ENCODE measurements at places on chromosomes 3 and 15. TPM values are rescaled to one million over a fixed set of nuclear protein-coding genes. Genes with fewer than 3 reads are reported as not detected.
A peak's percentile ranks its signal among the peaks of the same experiment; 100 is the strongest.

- peak; percentile 72 for DNase-seq
These were observed 25.8 kb downstream of the LRTM1 start for GRCh38 chr3:54901906-54902685.

GRCh38 chr3:72386327-72387000 lies 461.8 kb downstream of the SHQ1 start:
- DNase-seq, result no peak

GRCh38 chr3:73024836-73025235 lies 28.2 kb downstream of the PPP4R2 start:
- no peak for DNase-seq

- DNase-seq, result no peak
These were observed 133.3 kb upstream of the KLHL25 start for GRCh38 chr15:85927931-85928537.

- DNase-seq, result no peak
These were observed 32.5 kb downstream of the ARNT2 start for GRCh38 chr15:80436511-80437307.

- DNase-seq, result peak; percentile 85
These were observed 115.8 kb upstream of the ARHGEF3 start for GRCh38 chr3:56917361-56918110.

DNA sequence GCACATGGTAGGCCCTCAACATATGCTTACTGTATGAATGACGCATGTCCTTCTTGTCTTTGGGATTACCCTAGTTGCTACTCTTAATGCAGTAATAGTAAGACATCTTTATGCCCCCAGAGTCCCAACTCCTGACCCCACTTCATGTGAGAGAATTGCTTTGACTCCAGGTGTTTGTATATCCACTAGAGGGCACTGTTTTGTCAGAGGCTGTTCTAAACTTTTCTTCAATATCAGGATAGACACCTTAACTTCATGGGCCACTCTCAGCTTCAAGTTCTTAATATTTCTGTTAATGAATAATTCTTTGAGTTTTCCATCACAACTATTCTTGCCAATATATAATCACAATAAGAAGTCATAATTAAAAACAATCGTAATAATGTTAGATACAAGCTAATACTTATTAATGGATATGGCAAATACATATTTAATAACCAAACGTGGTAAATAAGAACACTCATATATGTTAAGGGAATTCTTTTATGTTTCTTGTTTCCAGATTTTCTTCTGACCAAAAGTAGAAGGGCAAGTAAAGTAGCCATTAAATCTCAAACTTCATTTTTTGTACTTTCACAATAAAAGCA lies 337.2 kb upstream of the DNAJC19 start:
- peak; percentile 1 for DNase-seq

DNA sequence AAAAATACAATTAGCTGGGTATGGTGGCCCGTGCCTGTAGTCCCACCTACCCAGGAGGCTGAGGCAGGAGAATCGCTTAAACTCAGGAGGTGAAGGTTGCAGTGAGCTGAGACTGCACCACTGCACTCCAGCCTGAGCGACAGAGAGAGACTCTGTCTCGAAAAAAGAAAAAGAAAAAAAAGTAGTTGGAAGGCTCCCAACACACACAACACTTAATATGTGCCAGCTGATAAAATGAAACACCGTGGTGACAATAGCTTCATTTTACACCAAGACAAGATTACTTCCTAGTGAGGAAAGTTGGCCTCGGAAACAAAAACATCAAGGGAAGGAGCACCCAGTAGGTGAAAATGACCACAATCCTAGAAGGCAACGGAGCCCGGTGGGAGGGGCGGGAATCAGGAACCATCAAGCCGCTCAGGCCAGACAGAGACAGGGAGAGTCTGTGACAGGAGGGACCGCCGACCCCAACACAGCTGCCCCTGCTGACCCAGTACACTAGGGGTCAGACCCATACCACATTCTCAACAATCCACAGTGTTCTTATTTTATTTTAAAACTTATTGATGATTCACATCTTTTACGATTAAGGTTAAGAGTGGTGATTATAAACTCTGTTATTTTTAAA lies 54.5 kb upstream of the OCA2 start:
- DNase-seq, result no peak

- no peak for DNase-seq
These were observed 9.2 kb downstream of the EIF3J start for GRCh38 chr15:44545913-44546802.

DNA sequence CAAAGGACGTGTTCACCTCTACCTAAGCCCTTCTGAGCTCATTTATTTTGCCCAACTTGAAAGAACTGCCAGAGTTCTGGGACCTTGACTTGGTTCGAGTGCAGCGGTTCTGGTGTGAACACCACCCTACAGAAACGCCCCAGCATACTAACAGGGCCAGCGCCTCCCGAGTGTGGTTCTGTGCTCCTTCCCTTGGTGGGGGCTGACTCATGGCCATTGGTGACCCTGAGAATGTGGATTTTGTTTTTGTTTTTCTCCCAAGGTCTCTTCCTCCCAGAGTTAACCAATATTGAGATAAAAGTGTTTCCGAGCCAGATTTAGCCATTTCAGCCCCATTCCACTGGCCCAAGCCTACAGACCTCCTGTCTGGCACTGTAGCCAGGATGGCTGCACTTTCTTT lies 27.9 kb downstream of the SEMA7A start:
- DNase-seq, result no peak

- peak; percentile 54 for DNase-seq
These were observed 1.3 kb downstream of the TSPAN3 start for GRCh38 chr15:77069521-77070121.

DNA sequence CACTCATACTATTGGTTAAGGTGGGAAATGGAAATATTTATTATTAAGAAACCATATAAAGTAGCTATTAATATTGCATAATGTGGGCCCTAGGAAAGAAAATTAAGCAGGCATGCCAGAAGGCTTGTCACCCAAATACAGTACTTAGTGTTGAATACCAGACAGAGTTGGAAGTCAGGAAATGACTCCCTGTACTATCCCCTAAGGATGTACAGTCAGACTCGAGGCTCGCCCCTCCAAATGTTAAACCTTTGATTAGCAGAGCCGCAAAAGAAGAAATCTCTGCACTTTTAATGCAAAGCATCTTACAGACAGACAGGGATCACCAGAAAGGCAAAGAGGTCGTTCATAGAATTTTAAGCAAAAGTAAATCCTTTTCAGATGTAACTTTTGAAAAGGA lies 11.3 kb upstream of the RBSN start:
- DNase-seq, result no peak

DNA sequence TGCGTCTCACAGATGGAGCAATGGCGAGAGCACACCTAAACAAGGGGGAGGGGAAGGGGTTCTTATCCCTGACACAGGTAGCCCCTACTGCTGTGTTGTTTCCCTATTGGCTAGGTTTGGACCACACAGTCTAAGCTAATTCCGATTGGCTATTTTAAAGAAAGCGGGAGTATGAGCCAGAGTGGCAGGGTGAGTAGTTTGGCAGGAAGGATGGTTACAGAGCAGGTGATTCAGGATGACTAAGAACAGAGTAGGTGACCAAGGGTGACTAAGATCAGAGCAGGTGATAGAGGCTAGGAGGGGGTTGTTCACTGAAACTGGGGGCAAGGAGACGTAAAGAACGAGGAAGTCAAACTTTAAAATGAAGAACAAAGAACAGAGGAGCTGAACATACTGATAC lies 511.8 kb downstream of the EDEM1 start:
- DNase-seq, result no peak

DNA sequence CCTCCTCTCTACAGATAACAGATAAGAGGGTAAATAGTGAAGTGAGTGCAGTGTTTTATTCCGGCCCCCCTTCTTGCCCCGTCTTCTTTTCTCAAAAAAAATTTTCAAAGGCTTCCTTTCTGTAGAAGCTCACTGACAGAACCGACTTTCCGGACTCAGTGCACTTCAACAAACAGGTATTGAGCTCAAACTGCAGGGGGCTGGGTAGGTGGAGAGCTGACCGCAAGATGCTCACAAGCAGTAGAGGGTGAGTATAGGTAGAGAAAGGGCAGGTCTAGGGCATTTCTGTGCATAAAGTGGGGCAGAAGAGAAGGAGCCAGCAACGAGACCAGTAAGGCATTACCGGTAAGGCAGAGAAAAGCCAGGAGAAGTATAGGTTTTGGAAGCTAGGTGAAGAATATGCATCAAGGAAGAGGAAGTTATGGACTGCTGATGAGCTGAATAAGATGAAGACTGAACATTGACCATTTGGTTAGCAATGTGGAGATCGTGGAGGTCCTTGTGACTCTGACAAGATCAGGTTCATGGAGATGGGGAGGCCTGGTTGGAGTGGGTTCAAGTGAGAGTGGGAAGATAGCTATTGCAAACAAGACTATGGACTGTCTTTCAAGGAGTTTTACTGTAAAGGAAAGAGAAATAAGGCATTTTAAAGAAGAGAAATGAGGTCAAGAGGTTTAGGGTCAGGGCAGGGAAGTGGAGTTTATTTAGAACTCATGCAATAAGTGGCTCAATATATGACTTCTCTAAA lies 97.4 kb downstream of the ST6GAL1 start:
- no peak for DNase-seq

- DNase-seq, result peak; percentile 74
These were observed 12.9 kb downstream of the AMOTL2 start for GRCh38 chr3:134361162-134361835.

GRCh38 chr3:14299767-14300166 lies 102.6 kb upstream of the SLC6A6 start:
- DNase-seq, result no peak

GRCh38 chr3:180870008-180870699 lies 42.3 kb upstream of the FXR1 start:
- DNase-seq, result peak; percentile 46

- no peak for DNase-seq
These were observed 58.5 kb downstream of the LPP start for GRCh38 chr3:188212308-188212969.

GRCh38 chr3:10623578-10624275 lies 118.3 kb upstream of the ATP2B2 start:
- no peak for DNase-seq

GRCh38 chr3:146339349-146339748 lies 88.4 kb upstream of the PLSCR4 start:
- DNase-seq, result no peak

GRCh38 chr15:67850994-67851571 lies 11.2 kb upstream of the RNU6-1 start:
- no peak for DNase-seq

DNA sequence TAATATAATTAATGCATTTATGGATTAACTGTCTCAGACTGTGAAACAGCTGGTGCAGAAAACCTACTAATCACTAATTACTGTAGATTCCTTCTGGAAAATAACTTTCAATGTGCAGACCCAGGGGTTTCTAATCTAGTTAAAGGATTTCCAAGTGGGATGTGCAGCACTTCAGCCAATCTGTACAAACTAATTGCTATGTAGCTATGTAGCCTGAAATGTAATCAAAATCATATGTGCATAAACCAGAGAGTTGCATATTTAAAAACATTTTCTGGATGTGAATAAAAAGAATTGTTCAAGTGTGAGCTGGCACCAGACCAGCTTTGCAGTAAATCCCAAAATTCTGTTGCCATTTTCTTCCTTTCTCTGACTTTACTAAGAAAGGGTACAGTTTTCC lies 127.5 kb upstream of the CD96 start:
- peak; percentile 44 for DNase-seq

- DNase-seq, result no peak
These were observed 36.4 kb downstream of the DNAJB8 start for GRCh38 chr3:128430301-128430700.

DNA sequence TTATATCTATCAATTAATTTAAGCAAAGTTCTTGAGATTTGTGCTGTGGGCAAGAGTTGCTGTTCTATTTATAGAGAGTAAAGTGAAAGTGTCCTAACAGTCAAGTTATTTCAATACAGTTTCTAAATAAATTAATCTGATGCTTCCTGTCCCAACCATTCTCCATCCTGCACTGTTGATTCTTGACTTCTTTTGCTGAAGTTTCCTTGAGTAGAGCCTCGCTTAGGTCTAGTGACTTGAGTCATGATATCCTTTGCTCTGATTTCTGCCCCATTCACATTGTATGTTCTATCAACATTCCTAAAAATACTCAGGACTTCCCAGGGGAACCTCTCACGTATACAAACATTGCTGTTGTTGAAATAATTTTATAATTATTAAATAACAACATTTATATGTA lies 498.4 kb upstream of the ALCAM start:
- no peak for DNase-seq

- DNase-seq, result no peak
These were observed 122.5 kb downstream of the ADAM10 start for GRCh38 chr15:58627046-58627445.

DNA sequence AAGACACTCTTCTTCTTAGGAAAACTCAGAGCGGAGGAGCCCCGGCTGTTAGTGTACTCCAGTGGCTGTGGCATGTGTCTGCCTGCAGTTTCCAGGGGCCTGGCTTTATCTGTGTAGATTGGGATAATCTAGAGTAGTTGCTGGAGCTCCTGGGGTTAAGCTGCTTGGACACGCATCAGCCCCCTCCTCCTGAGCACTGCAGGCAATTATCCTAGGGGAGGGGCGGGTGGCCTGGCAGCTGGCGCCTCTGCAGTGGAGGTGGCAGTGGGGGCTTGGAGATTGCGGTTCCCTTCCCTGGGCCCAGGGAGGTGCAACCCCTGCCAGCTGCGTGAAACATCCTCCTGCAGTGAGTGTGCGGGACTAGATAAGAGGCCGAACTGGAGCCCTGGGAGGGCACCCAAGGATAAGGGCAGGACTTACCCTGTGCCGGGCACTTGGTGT lies 68.2 kb downstream of the EFCAB12 start:
- DNase-seq, result no peak

- peak; percentile 25 for DNase-seq
These were observed 5.8 kb upstream of the DBR1 start for GRCh38 chr3:138180375-138181029.

DNA sequence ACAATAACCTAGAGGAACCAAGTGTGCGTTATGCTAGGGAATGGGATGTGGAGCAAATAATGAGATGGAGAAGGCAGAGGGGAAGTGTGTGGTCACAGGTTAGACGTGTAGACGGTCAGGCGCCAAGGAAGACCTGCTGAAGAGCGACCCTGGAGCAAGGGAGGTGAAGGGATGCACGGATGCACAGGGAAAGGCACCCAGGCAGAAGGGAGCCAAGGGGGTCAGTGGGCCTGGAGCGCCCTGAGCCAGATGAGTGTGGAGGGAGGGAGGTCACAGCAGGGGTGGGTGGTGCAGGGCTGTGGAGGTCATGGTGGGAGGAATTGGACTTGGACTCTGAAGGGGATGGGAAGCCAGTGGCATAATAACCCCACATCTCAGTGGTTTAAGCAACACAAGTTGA lies 70.2 kb downstream of the SLC6A1 start:
- no peak for DNase-seq

DNA sequence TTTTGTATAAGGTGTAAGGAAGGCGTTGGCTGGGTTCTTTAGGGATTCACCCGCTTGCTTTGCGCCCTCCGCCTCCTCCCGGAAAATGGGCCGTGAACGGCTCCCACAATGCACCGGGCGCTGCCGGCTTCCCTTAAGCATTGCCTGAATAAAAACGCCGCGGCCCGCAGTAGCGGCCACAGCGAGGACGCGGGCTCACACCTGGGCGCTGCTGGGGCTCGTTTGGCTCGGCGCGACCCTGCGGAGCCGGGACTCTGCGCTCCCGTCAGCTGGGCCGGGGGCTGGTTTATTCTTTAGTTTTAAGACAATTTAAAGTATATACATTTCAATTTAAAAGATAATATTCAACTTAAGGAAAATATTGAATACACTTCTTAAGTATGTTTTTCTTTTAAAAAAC lies 343.5 kb upstream of the RGMA start:
- no peak for DNase-seq

GRCh38 chr3:34213478-34213877 lies 415.0 kb downstream of the PDCD6IP start:
- DNase-seq, result no peak

The GABRB3 gene
- total RNA-seq, result 2.3 TPM

The XRN1 gene
- 27.4 TPM for total RNA-seq

The RARB gene
- 23.2 TPM for total RNA-seq

The CEP70 gene
- 35.0 TPM for total RNA-seq

The DPPA2 gene
- not detected for total RNA-seq

The TMEM158 gene
- 0.98 TPM for total RNA-seq

The CAND2 gene
- total RNA-seq, result 27.2 TPM

The GOLGA6L1 gene
- total RNA-seq, result not detected
